ENCODE measurements at places on chromosomes 7 and 10. TPM values are rescaled to one million over a fixed set of nuclear protein-coding genes. Genes with fewer than 3 reads are reported as not detected.
A peak's percentile ranks its signal among the peaks of the same experiment; 100 is the strongest.

Gene MLXIPL
- 0.41 TPM for total RNA-seq

Gene NPFFR1
- not detected for total RNA-seq

Gene CCDC136
- 14.4 TPM for total RNA-seq

Gene LIPM
- total RNA-seq, result not detected

Gene ASIC3
- total RNA-seq, result 5.9 TPM

Gene WNT8B
- not detected for total RNA-seq

Gene SAMD9
- 64.4 TPM for total RNA-seq

Gene ITGA8
- total RNA-seq, result not detected

Gene EBLN1
- not detected for total RNA-seq

GRCh38 chr10:57786850-57787750 lies 480.6 kb downstream of the IPMK start:
- no peaks in the 10 kb centered on the region for H3K36me3 ChIP-seq
- DNase-seq, result no peak
- H3K27me3 ChIP-seq, result no peaks in the 10 kb centered on the region
- no peaks in the 10 kb centered on the region for H3K4me1 ChIP-seq
- H3K27ac ChIP-seq, result no peak overlapping the region

GRCh38 chr7:26670290-26670689 lies 194.1 kb downstream of the SKAP2 start:
- H3K27ac ChIP-seq, result no peak overlapping the region
- no peak for DNase-seq
- H3K4me3 ChIP-seq, result no peak overlapping the region
- peaks cover 3% of the 10 kb centered on the region for H3K27me3 ChIP-seq
- H3K36me3 ChIP-seq, result no peaks in the 10 kb centered on the region
- no peaks in the 10 kb centered on the region for H3K4me1 ChIP-seq

DNA sequence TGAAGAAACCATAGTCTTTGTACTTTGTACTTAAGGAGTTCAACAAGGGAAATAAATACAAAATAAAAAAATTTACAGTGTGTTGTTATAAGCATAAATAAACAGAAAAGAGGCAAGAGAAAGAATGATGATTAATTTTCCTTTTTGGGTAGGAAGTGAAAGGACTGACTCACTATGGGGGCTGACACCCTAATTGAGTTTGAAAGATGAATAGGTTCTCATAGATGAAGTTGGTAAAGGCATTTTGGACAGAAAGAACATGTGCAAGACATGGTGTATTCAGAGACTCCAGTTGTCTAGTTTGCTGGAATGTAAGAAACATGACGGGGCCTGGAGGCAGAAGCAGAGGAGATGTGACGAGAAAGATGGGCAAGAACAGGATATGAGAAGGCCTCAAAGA lies 83.7 kb downstream of the VPS50 start:
- H3K27me3 ChIP-seq, result no peaks in the 10 kb centered on the region
- no peak overlapping the region for H3K4me3 ChIP-seq
- H3K36me3 ChIP-seq, result no peaks in the 10 kb centered on the region
- DNase-seq, result peak; percentile 40

DNA sequence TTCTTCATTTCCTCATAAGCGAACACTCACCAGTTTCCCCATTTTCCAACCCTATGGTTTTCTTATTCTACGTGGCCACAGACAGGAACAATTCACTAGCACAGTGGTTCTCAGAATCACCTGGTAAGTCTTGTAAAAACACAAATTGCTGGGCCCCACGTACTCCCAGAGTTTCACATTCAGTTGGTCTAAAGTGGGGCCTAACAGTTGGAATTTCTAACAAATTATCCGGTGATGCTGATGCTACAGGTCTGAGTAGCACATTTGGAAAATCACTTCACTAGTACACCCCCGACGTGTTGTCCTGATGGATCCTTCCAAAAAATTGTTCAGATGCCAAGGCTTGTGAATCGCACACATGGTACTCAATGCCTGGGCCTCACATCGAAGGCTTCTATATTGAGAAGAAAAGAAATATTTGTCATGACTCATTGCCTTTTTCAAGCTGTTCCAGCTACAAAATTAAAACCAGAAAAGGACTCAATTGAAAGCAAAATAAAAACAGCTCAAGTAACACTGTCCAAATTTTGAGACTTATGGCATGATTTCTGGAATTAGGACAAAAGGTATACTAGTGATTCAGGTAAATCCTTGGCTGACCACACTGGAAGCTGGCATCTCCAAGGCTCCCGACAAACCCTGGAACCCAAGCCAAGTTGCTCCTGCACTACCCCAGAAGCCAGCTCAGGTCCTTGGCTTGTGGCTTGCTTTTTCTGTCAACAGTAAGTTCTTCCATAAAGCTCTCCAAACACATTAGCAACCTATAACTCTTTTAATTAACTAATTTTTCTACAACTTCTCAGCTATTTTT lies 12.9 kb upstream of the VIM start:
- DNase-seq, result peak; percentile 98
- no peaks in the 10 kb centered on the region for H3K36me3 ChIP-seq
- peak overlapping the region; percentile 41 for H3K4me3 ChIP-seq

GRCh38 chr7:13981070-13981469 lies 8.4 kb downstream of the ETV1 start:
- DNase-seq, result peak; percentile 98
- H3K36me3 ChIP-seq, result no peaks in the 10 kb centered on the region
- H3K27ac ChIP-seq, result peak overlapping the region; percentile 36
- H3K4me3 ChIP-seq, result no peak overlapping the region
- no peaks in the 10 kb centered on the region for H3K27me3 ChIP-seq
- peaks cover 12% of the 10 kb centered on the region for H3K4me1 ChIP-seq

- H3K4me1 ChIP-seq, result peaks cover 40% of the 10 kb centered on the region
- peak; percentile 66 for DNase-seq
- H3K27ac ChIP-seq, result peak overlapping the region; percentile 73
- peak overlapping the region; percentile 69 for H3K4me3 ChIP-seq
- H3K36me3 ChIP-seq, result no peaks in the 10 kb centered on the region
Measured at GRCh38 chr7:131107337-131108211, 220.1 kb upstream of the MKLN1 start.

- H3K27me3 ChIP-seq, result no peaks in the 10 kb centered on the region
- DNase-seq, result no peak
- no peak overlapping the region for H3K4me3 ChIP-seq
- H3K36me3 ChIP-seq, result no peaks in the 10 kb centered on the region
Measured at GRCh38 chr7:95798401-95798930, 26.1 kb downstream of the DYNC1I1 start.

GRCh38 chr7:40680657-40681056 lies 545.9 kb downstream of the SUGCT start:
- H3K27me3 ChIP-seq, result no peaks in the 10 kb centered on the region
- DNase-seq, result no peak
- H3K4me1 ChIP-seq, result no peaks in the 10 kb centered on the region
- no peak overlapping the region for H3K27ac ChIP-seq
- no peaks in the 10 kb centered on the region for H3K36me3 ChIP-seq
- H3K4me3 ChIP-seq, result no peak overlapping the region

- no peak overlapping the region for H3K4me3 ChIP-seq
- no peak for DNase-seq
- H3K36me3 ChIP-seq, result no peaks in the 10 kb centered on the region
- H3K27ac ChIP-seq, result no peak overlapping the region
Measured at GRCh38 chr7:37432281-37432920, 16.3 kb downstream of the ELMO1 start.

- H3K36me3 ChIP-seq, result no peaks in the 10 kb centered on the region
- no peaks in the 10 kb centered on the region for H3K27me3 ChIP-seq
- no peak overlapping the region for H3K27ac ChIP-seq
- H3K4me3 ChIP-seq, result no peak overlapping the region
Measured at GRCh38 chr10:106535304-106535953, 629.1 kb downstream of the SORCS1 start.

DNA sequence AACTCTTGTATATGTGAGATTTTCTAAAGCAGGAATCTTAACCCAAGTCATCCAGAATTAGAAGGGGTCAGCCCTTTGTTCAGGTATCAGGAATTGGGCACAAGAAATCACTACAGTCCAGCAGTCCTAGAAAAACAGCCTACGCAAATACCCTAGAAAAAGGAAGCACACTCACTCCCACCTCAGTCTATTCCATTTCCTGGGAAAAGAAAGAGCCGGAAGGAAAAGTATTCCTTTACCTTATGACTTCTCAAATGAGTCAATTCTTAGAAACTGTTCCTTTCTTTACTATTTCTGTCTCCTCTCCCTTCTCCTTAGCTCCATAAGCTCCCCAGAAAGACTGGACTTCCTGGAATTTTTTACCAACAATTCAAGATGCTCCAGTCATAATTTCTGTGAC lies 62.7 kb downstream of the DNAJC12 start:
- no peak overlapping the region for H3K27ac ChIP-seq
- no peaks in the 10 kb centered on the region for H3K36me3 ChIP-seq
- no peak overlapping the region for H3K4me3 ChIP-seq
- H3K27me3 ChIP-seq, result peaks cover 2% of the 10 kb centered on the region
- H3K4me1 ChIP-seq, result peaks cover 11% of the 10 kb centered on the region

DNA sequence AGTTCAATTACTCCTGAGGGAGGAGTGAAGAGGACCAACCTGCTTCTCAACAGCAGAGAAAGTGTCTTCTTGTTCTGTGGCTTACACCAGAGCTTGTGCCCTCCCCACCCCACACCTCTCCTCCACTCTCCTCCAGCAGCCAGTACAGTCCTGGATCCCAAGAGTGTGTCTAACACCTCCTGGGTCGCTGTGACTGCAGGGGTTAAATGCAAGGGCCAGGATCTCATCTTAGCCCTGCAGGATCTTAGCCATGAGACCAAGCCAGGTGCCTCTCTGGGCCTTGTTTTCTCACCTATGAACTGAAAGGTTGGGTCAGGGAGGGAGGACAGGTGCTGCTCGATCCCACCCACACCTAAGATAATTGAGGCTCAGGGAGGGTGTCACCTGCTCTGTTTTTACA lies 34.5 kb upstream of the MSRB2 start:
- H3K4me3 ChIP-seq, result no peak overlapping the region
- no peak for DNase-seq
- no peaks in the 10 kb centered on the region for H3K36me3 ChIP-seq
- no peak overlapping the region for H3K27ac ChIP-seq
- peaks cover 7% of the 10 kb centered on the region for H3K4me1 ChIP-seq
- H3K27me3 ChIP-seq, result peaks cover 2% of the 10 kb centered on the region

DNA sequence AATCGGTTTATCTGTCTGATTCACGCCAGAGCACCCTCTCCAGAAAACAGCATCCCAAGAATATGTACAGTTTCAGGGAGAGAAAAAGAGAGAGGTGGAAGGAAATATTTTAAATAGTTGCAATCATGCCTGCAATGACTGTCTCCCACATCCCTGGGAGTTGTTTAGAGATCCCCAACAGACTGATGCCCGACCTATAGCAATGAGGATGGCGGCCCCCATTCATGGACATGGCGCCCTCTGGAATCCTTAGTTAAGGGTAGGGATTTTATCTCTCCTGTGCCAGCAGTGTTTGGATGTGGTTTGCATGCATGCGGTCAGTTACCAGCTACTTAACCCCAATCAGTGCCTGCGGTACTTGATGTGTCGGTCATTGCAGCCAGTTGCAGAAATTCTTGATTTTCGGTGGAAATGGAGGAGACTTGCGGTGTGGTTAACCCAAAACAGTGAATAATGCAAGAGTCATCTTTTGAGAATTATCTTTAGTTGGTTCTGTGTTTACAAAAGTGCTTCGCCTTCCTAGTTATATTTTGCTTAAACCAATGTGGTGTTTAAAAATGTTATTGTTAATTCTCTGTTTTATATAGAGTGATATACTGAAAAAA lies 186.0 kb upstream of the TCF7L2 start:
- H3K27me3 ChIP-seq, result peaks cover 24% of the 10 kb centered on the region
- H3K4me3 ChIP-seq, result no peak overlapping the region
- DNase-seq, result peak; percentile 96
- peaks cover 8% of the 10 kb centered on the region for H3K4me1 ChIP-seq
- H3K27ac ChIP-seq, result no peak overlapping the region

GRCh38 chr7:27631391-27631790 lies 31.3 kb downstream of the HIBADH start:
- no peaks in the 10 kb centered on the region for H3K4me1 ChIP-seq
- no peaks in the 10 kb centered on the region for H3K36me3 ChIP-seq
- no peak overlapping the region for H3K27ac ChIP-seq

DNA sequence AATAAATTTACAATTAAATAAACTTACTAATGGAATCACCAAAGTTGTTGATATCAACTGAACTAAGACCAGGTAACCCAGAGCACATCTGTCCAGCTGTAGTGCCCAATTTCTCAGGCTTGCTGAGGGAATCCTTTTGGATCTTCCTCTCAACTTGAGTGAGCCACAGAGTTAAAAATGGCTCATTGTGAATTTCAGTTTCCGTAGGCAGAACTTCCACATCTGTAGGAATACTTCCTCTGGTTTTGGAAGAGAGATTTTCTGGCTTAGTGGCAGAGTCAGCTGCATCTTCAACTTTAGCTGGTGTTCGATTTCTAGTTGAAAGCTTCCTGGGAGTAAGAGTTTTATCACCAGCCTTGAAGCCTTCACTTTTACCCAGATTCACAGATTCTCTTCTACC lies 11.3 kb downstream of the MKI67 start:
- no peaks in the 10 kb centered on the region for H3K27me3 ChIP-seq
- no peaks in the 10 kb centered on the region for H3K4me1 ChIP-seq
- no peak overlapping the region for H3K27ac ChIP-seq
- H3K36me3 ChIP-seq, result peaks cover 54% of the 10 kb centered on the region
- no peak for DNase-seq
- H3K4me3 ChIP-seq, result no peak overlapping the region

DNA sequence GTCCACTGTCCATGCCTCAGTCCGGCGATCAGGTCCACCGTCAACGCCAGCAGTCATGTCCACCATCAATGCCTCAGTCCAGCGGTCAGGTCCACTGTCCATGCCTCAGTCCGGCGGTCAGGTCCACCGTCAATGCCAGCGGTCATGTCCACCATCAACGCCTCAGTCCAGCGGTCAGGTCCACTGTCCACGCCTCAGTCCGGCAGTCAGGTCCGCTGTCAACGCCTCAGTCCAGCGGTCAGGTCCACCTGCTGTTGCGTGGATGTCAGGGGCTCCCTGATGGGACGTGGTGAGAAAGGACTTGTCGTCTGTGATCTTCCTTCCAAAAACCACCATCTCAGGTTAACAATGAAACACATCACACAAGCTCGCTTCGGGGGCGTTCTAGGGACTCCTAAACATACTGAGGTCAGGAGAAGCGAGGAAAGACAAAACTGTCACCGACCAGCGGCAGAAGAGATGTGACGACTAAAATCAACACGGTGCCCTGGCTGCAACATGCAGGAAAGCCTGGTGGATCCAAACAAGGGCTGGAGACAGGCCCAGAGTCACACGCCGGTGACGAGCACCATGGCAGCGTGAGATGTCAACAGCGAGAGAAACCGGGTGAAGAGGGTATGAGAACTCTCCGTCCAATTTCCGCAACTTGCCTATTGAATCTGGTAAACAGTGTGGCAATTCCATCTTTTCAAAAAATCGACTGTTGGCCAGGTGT lies 264.2 kb downstream of the MAD1L1 start:
- H3K4me3 ChIP-seq, result no peak overlapping the region
- H3K36me3 ChIP-seq, result no peaks in the 10 kb centered on the region
- no peak overlapping the region for H3K27ac ChIP-seq
- DNase-seq, result no peak
- H3K4me1 ChIP-seq, result no peaks in the 10 kb centered on the region
- no peaks in the 10 kb centered on the region for H3K27me3 ChIP-seq

GRCh38 chr7:30906515-30907240 lies 5.0 kb upstream of the AQP1 start:
- peak; percentile 47 for DNase-seq
- H3K4me3 ChIP-seq, result no peak overlapping the region
- no peak overlapping the region for H3K27ac ChIP-seq
- H3K4me1 ChIP-seq, result peaks cover 9% of the 10 kb centered on the region

GRCh38 chr10:83179371-83179770 lies 959.9 kb upstream of the GHITM start:
- DNase-seq, result peak; percentile 75
- no peak overlapping the region for H3K27ac ChIP-seq
- no peaks in the 10 kb centered on the region for H3K36me3 ChIP-seq
- peaks cover under 1% of the 10 kb centered on the region for H3K4me1 ChIP-seq

- no peak for DNase-seq
- no peaks in the 10 kb centered on the region for H3K27me3 ChIP-seq
- H3K36me3 ChIP-seq, result no peaks in the 10 kb centered on the region
Measured at GRCh38 chr10:51760864-51761640, 61.7 kb upstream of the CSTF2T start.
